ENCODE measurements at places on chromosomes 7 and 10.
A peak's percentile ranks its signal among the peaks of the same experiment; 100 is the strongest.

- DNase-seq = no peak
Observed at GRCh38 chr10:50152792-50153272, 85.1 kb downstream of the WASHC2A start.

- DNase-seq = no peak
Observed at GRCh38 chr10:86300931-86301830, 65.4 kb downstream of the GRID1 start.

- no peak for DNase-seq
Observed at GRCh38 chr7:80884511-80885195, 34.2 kb downstream of the SEMA3C start.

GRCh38 chr10:122492006-122492405, 30.7 kb downstream of the HTRA1 start:
- DNase-seq = no peak

DNA sequence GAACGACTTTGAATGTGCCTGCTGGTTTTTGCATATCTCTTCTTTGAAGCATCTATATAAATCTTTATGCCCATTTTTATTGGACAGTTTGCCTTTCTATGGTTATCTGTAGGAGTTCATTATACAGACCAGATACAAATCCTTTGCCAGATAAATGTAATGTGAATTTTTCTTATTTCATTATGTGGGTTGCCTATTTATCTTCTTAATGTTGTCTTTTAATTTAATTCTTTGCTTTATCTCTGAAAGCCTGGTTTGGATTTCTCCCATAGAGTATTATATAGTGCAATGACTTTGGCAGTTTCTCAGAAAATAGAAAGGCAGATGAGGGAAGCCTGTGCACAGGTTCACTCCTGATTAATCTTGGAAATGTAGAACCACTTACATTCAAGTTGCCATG, 1025.1 kb downstream of the GRM8 start:
- DNase-seq = no peak

GRCh38 chr10:69242040-69242851, 22.1 kb downstream of the HKDC1 start:
- no peak for DNase-seq

DNA sequence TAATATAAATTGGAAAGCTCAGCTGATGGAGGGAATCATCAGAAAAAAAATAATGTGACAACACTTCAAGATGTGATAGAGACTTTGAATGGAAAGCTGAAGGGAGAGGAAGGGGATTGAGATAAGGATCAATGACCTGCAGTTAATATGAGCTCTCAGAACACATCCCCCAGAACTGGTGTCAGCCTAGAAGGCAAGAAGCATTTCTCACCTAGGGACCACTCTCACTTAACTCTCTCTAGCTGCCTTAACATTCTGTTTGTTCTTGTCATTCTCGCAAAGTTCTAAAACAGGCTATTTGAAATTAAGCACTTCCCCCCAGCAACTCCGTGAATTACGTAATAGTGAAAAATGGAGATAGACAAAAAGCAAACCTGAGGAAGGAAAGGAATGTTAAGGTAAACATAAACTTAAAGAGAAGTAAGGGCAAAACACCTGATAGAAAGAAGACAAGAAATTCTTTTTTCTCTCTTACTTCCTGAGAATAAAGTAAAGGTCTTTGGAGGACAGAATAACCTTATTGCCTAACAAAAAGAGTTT, 1.2 kb upstream of the MPP7 start:
- no peak for DNase-seq

DNA sequence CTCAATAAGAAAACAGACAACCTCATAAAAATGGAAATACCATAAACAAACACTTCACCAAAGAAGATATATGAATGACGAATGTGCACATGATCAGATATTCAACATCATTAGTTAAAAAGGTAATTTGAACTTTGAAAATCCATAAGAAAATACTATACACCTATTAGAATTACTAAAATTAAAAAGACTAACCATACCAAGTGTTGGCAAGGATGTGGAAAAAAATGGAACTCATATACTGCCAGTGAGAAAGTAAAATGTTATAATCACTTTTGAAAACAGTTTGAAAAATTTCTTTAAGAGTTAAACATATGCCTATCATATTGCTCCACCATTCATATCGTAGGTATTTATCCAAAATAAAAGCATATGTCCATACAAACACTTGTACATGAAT, 37.1 kb downstream of the EBLN1 start:
- DNase-seq = no peak

- peak; percentile 57 for DNase-seq
Observed at GRCh38 chr10:128254476-128254875, 128.3 kb upstream of the MKI67 start.

- no peak for DNase-seq
Observed at GRCh38 chr7:134785842-134786241, 6.4 kb downstream of the CALD1 start.

- no peak for DNase-seq
Observed at GRCh38 chr10:16490511-16490910, 31.2 kb downstream of the C1QL3 start.

DNA sequence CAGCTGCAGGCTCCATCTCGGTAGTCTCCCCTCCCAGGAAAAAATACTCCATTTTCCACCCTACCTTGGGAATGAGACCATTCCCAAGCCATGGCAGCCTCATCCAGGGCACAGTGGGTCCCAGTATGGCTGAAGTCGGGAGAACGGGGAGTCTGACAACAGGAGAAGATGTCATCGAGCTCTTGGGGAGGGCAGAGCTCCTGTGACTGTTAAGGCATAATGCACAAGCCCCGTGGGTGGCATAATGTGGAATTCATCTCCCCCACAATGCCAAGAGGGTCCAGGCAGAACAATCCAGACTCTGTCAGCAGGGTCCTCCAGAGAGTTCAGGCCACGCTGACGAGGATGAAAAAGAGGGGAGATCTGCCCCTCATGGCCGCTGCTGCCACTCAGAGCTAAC, 279.4 kb downstream of the PLXNA4 start:
- DNase-seq = no peak

GRCh38 chr10:22285130-22285529, 31.1 kb upstream of the COMMD3 start:
- no peak for DNase-seq

DNA sequence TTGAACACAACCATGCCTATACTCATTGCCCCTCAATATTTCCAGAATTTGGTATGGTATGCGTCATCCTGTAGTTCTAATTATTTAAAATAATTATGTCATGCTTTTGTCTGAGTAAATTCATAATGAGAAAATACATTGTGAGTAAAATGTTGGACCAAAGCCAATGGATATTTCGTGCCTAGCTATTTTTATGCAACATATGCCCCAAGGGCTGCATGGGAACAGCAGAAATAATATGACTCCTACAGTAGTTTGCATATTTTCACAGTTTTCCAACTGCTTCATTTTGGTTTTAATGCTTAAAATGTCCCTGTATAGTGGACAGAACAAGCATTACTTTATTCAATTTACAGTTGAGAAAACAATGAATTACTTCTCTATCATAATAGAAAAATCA, 1115.6 kb upstream of the GHITM start:
- DNase-seq = no peak

DNA sequence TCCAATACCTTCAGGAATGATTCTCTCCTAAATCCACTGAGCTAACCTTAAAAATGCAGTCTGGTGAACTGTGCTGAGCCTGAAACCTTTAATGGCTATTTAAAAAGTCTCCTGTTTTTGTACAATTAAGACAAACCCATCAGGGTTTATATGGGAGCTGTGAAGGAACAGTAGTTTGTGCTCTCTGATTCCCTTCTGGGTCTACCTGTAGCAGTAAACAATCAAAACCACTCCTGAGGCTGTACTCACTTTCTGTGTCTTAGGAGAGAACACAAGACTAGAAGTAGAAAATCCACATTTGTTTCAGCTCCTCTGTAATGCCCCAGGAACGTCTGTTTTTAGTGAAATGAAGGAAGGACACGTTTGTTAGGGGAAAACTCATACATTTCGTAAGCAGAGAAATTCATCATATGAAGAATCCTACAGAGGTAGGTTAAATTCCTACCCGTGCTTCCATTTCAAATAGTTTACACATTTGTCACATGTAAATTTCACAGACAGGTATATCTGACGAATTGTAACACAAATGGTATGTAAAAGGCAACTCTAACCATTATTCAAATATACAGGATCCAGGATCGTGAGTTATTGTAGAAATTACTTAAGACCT, 2.6 kb downstream of the CUX1 start:
- no peak for DNase-seq

DNA sequence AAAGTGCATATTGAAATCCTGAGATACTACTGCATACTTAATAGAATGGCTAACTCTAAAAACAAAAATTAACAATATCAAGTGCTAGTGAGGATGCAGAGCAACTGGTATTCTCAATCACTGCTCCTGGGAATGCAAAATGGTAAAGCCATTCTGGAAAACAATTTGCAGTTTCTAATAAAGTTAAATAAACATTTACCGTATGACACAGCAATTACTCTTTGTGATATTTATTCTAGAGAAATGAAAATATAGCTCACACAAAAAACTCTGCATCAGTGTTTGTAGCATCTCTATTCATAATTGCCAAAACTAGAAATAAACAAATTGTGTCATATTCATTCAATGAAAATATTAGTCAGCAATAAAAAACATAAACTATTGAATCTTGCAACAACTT, 255.0 kb upstream of the DKK1 start:
- DNase-seq = no peak

DNA sequence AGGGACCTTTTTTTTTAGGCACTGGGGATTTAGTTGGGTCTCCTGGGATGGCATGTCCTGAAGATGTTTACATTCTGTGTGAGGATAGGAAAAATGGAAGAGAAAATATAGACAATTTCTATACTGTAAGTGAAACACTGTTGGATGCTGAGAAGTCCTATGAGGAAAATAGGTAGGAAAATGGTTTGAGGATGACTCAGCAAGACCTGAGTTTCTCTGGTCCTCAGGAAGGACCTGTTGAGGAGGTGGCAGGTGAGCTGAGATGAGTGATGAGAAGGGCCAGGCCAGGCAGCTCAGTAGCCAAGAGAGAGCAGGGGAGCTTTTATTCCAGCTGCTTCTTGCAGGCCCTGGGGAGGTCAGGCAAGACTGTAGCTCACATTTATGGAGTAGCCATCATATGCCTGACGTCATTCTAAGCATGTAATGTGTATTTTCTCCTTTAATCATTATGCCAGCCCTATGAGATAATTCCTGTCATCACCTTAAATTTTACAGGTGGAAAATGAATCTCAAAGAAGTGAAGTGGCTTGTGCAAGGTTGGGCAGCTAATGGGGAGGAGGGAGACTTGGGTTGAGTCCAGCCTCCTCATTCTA, 19.1 kb upstream of the LRRC18 start:
- DNase-seq = no peak

GRCh38 chr7:57772126-57772924, 322.3 kb downstream of the ZNF716 start:
- DNase-seq = no peak

DNA sequence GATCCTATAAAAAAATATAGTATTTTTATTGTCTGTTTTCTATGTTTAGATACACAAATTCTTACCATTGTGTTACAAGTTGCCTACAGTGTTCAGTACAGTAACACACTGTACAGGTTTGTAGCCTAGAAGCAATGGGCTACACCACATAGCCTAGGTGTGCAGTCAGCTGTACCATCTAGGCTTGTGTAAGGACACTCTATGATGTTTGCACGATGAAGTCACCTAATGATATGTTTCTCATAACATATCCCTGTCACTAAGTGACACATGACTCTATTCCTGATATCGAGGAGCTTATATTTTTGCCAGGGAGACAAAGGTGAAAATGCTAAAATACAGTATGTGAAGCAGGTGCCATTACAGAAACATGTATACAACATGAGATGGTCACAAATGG, 18.6 kb downstream of the ZNF25 start:
- no peak for DNase-seq

- no peak for DNase-seq
Observed at GRCh38 chr7:70405241-70405640, 726.7 kb upstream of the GALNT17 start.

GRCh38 chr10:90407131-90407530, 450.7 kb downstream of the HTR7 start:
- no peak for DNase-seq

DNA sequence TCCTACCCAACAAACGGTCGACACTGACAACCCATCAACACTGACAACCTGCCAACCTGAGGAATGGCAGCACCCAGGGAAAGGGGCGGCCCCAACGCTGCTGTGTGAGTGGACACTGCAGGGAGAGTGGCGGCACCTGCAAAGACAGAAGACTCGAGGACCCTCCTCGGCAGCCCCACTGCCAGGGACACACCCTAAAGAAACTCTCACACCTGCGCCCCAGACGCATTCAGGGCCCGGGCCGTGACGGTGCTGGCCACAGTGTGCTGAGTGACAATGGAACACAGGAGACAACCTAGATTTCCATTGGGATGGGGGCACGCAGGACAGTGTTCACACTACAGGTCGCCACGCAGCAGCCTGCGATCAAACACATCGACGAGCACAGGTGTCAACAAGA, 3.6 kb downstream of the CAMK2B start:
- DNase-seq = no peak

DNA sequence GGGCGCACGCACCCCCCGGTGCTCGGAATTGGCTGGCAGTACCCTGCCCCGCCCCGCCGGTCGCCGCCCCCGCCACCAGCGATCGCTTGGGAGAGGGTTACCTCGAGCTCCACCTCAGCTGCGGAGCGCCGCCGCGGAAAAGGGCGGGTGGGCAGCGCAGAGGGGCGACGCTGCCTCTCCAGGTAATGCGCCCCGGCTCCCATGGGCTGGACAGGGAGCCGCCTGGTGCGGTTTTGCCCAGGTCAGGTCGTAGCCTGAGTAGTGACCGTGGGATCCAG, 1.3 kb downstream of the PFKFB3 start:
- DNase-seq = peak; percentile 67

DNA sequence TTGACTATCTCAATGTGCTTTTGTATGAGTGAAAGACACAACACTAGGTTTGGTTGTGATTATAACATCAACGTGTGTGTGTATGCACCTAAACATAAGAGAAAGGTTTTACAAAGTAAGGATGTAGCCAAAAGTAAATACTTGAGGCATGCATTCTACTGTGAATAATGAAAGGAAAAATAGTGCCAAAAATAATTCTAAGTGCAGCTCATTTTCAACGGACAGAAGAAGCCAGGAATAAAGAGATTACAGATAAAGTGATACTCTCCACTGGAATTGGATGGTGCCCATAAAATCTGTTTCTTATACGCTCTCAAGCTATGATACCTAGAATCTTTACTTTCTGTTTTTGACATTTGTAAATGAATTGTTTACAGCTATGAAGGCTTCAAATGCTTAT, 135.0 kb upstream of the TMEM72 start:
- no peak for DNase-seq

- DNase-seq = no peak
Observed at GRCh38 chr7:1543826-1544177, 12.2 kb downstream of the TMEM184A start.

GRCh38 chr7:103387242-103387641, 39.8 kb downstream of the PSMC2 start:
- DNase-seq = peak; percentile 70

GRCh38 chr7:46352004-46352954, 431.2 kb upstream of the IGFBP3 start:
- no peak for DNase-seq

GRCh38 chr10:106450966-106451365, 713.5 kb downstream of the SORCS1 start:
- DNase-seq = no peak

- DNase-seq = no peak
Observed at GRCh38 chr10:130190737-130191115, 54.5 kb downstream of the GLRX3 start.

GRCh38 chr10:125257521-125258108, 97.3 kb upstream of the CTBP2 start:
- DNase-seq = no peak

- DNase-seq = no peak
Observed at GRCh38 chr7:84735677-84736076, 451.2 kb downstream of the SEMA3D start.

GRCh38 chr7:126702242-126703016, 550.3 kb downstream of the GRM8 start:
- DNase-seq = no peak

Data from suppressor macrophage treated with lipopolysaccharide for 4 hours (primary cell).